Fibroblast of mammary gland (primary cell): ENCODE measurements at places on chromosomes 11 and 22.
A peak's percentile ranks its signal among the peaks of the same experiment; 100 is the strongest.

- no peak for DNase-seq
Measured at GRCh38 chr22:21697021-21697771, 31.4 kb downstream of the PPIL2 start.

DNA sequence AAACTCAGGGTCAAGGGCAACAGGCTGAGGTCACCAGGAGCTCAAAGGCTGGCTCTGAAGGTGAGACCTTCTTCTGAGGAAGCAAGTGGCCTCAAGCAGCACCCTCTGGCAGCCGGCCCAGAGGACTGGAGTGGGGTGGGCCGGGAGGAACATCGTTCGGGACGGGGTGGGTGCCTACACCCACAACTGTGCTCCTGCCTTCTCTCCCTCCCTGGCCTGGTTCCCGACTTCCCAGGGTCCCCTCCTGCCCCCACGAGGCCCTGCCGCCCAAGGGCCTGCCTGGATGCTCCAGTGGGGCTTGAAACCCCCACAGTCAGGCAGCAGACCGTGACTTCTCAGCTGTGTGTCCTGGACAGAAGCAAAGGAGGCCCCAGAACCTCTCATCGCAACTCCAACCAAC lies 195.7 kb downstream of the IGLL1 start:
- no peak for DNase-seq

DNA sequence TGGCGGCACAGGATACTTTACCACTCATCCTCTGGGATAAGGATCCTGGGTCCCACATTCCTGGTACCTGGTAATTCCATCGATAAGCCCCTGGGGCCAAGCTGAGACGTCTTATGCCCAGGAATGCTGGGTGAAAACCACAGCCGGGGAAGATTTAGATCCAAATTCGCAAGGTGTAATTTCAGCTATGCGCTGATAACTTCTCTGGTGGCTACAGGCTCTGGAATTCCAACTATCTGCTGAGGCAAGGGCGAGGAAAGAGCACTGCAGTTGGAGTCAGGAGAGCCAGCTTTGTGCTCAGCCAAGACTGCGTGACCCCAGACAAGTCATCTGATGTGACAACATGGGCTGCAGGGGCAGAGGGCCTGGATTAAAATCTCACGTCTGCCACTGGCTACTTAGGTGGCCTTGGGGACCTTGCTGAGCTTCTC lies 9.9 kb upstream of the MYEOV start:
- no peak for DNase-seq

DNA sequence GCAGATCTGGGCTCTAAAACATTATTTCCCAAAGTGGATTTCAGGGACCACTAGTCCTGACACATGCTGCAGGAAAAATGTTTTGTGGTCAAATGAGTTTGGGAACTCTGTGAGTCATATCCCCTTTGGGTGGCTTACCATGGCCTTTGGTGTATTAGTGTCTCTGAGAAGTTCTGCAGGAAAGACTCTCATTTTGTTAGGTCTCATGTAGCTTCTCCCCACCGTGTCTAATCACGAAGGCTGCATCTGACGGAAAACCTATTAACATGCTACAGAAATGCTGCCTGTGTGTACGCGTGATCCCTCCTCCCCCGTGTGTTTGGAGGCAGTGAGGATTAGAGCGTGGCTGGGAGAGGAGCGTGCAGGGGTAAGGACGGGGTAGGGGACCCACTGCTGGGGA lies 191.7 kb downstream of the ST3GAL4 start:
- peak; percentile 79 for DNase-seq

- no peak for DNase-seq
Measured at GRCh38 chr22:47285981-47286380, 523.5 kb downstream of the TBC1D22A start.

DNA sequence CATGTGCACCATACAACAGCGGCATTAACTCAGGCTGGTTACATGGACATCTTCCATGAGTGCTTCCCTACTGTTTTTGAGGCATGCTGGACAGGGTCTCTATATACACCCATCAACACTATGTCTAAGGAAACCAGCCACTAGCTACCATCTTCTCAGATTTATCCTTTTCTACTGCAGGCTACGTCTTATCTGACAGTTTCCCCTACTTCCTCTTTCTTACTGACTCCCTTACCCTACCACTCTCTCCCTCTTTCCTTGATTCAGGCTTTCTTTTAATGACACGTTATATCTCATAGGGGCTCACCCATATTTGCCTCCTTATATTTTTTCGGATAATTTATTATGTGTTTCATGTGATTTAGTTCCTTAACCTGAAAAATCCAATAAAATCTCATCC lies 41.8 kb downstream of the DDI1 start:
- no peak for DNase-seq
